ENCODE measurements at places on chromosomes 5 and 9. TPM values are rescaled to one million over a fixed set of nuclear protein-coding genes. Genes with fewer than 3 reads are reported as not detected.
A peak's percentile ranks its signal among the peaks of the same experiment; 100 is the strongest.

GRCh38 chr9:76751001-76751400 is 13.2 kb upstream of the PCA3 start:
- DNase-seq, result no peak

- no peak for DNase-seq
These were observed 19.8 kb upstream of the FAM151B start for GRCh38 chr5:80468131-80468530.

Gene GRK6
- total RNA-seq, result 62.1 TPM

Gene SLCO6A1
- not detected for total RNA-seq

- peak; percentile 27 for DNase-seq
These were observed 33.3 kb upstream of the FAT2 start for GRCh38 chr5:151624476-151624875.

GRCh38 chr9:84314306-84314705 is 26.3 kb downstream of the SLC28A3 start:
- no peak for DNase-seq

DNA sequence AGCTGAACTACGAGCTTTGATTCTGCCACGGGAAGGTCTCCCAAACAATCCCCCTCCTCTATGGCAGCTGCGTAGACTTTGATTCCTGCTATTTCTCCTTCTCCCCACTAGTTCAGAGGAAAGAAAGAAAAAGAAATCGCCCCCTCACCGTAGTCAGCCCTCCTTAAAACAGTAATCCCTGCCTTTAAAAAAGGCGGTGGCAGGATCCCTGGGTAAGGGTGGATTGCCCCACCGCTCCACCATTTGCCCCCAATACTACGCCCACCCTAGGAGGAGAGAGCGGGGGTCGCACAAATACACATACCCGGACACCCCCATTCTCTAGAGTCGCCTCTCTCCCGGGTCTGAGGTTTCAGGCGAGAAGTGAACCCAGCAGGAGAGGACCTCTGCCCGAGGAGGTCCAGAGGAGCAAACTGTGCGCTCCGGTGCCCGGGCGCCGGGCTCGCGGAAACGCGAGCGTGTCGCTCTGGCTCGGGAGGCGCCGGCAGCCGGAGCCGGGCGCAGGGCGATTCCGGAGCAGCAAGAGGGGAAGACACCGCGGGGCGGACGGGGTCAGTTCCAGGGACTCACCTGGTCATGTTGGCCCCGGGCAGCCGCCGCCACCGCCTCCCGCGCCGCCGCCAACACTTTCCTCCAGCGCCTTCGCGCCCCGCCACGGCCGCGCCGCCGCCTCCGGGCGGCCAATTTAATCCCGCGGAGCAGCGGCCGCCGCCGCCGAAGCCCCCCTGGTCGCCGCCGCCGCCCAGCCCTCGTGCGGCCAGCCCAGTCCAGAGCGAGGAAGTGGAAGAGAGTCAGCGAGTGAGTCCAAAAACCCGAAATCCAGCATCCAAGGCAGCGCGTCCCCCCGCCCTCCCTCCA is 1057.7 kb upstream of the DMAC1 start:
- DNase-seq, result peak; percentile 61

Gene ARSI
- total RNA-seq, result 3.3 TPM

- DNase-seq, result no peak
These were observed 498.8 kb upstream of the ZNF608 start for GRCh38 chr5:125245216-125245615.

Gene TNFSF15
- total RNA-seq, result not detected

Gene CYSRT1
- total RNA-seq, result 5.8 TPM

Gene FOXI1
- not detected for total RNA-seq

DNA sequence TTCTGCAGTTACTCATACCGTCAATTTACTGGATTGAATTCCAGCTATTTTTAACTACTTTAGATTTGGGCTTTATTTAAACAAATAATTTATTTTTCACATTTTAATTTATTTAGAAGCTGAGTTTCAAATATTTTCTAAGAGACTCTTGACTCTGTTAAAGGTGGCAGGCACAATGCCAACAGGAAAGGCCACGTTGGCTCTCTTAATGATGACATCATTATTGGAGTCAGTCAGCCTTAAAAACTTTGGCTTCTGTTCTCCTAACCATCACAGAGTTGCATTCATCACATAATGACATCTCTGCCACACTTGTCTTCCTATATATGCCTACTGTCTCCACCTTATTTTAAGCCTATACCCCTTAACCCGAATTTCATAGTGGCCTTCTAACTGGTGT is 172.3 kb upstream of the PLPPR1 start:
- no peak for DNase-seq

GRCh38 chr5:154059039-154059430 is 20.3 kb downstream of the MFAP3 start:
- no peak for DNase-seq

Gene TBCA
- 245 TPM for total RNA-seq

Gene PLCXD3
- 19.3 TPM for total RNA-seq

DNA sequence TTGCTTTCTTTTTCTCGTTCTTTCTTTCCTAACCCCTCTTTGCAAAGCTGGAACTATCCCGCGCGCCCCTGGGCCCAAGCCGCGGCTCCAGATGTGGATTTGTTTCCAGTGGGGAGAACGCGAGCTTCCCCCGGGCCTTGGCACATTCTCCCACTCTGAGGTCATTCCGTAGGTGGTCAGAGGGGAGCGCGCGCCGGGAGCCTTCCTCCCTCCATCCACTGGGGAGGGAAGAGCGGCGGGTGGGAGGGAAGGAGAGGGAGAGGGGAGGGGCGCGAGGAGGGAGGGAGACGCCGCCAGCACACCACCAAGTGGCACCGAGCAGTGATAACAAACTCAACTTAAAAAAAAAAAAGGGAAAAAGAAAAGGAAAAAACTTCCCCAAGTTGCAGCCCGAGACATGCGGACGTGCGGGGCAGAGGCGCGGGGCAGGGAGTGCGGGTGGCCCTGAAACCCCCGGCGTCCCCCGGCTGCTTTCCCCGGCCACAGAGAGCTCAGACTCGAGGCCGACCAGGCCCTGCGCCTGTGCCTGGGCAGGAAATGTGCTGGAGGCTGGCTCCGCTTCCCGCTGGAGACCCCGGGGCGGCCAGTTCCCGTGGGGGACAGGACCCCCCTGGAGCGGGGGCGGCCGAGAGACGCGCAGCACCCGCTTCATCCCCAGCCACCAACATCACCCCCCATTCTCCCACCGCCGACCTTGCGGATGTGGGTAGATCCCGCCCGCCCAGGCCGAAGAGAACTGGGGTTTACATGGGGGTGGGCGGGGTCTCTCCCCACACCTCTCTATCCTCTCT is 3.1 kb downstream of the IER5L start:
- DNase-seq, result peak; percentile 97
